ENCODE measurements at places on chromosomes 16 and 17.

GRCh38 chr16:15493466-15494180 is 59.2 kb downstream of the BMERB1 start:
- H3K36me3 ChIP-seq, result no peaks in the 10 kb centered on the region
- no peak overlapping the region for H3K4me3 ChIP-seq
- no peaks in the 10 kb centered on the region for H3K4me1 ChIP-seq
- H3K27ac ChIP-seq, result no peak overlapping the region
- no peaks in the 10 kb centered on the region for H3K27me3 ChIP-seq
- no peak for DNase-seq

DNA sequence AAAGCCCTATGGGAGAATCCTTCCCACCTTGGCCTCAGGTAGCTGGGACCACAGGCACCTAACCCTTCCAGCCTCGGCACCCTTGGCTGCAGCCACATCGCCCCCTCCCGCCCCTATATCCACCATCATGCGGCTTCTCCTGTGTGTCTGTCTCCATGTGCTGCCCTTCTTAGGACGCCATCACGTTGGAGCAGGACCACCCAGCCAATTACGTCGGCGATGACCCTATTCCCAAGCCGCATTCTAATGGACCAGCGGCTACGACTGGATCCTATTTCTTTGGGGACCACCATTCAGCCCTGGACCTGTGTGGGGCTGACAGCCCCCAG is 3.3 kb upstream of the CCDC57 start:
- peaks cover 26% of the 10 kb centered on the region for H3K4me1 ChIP-seq
- H3K36me3 ChIP-seq, result no peaks in the 10 kb centered on the region
- H3K27ac ChIP-seq, result no peak overlapping the region
- H3K27me3 ChIP-seq, result no peaks in the 10 kb centered on the region
- no peak for DNase-seq

- H3K36me3 ChIP-seq, result no peaks in the 10 kb centered on the region
- no peak overlapping the region for H3K4me3 ChIP-seq
- no peaks in the 10 kb centered on the region for H3K27me3 ChIP-seq
- peaks cover 13% of the 10 kb centered on the region for H3K4me1 ChIP-seq
- DNase-seq, result no peak
Observed at GRCh38 chr17:78448356-78448993, 70.0 kb downstream of the PGS1 start.

DNA sequence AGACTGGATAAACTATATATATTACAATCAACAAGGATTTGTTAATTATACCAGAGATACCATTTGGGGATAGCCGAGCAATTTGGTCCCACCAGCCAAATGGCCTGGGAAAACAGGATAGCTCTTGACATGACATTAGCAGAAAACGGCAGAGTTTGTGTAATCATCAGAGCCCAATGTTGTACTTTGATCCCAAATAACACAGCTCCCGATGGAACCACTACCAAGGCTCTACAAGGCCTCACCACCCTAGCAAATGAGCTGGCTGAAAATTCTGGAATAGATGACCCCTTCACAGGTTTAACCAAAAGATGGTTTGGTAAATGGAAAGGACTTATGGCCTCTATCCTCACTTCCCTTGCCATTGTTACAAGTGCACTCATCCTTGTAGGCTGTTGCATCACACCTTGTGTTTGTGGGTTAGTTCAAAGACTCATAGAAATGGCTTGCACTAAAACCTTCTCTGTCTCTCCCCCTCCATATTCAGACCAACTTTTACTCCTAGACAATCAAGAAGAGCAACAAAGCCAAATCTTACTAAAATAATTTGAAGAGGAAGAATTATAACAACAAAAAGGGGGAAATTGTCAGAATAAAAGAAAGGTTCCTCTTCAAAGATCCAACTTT is 9.5 kb downstream of the TXNL4B start:
- no peak overlapping the region for H3K4me3 ChIP-seq
- H3K27ac ChIP-seq, result no peak overlapping the region
- DNase-seq, result no peak
- peaks cover 16% of the 10 kb centered on the region for H3K36me3 ChIP-seq

DNA sequence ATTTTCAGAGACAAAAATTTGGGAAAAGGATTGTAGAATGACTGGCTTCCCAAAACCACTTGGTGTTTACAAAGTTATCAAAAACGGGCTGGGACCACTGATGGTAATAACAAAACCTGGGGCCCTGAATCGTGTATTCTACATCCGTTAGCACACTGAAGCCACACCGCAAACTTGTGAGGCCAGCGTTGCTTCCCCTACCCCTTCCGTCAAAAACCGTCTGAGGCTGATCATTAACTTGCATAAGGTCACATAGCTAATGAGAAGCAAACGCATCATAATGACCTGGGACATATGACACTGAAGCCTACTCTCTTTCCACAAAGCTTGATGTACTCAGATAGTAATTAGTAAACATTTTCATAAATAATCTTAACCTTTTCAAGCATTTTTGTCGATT is 704.3 kb downstream of the MAF start:
- H3K36me3 ChIP-seq, result no peaks in the 10 kb centered on the region
- H3K4me1 ChIP-seq, result no peaks in the 10 kb centered on the region
- no peak overlapping the region for H3K27ac ChIP-seq
- no peak overlapping the region for H3K4me3 ChIP-seq
- no peak for DNase-seq

DNA sequence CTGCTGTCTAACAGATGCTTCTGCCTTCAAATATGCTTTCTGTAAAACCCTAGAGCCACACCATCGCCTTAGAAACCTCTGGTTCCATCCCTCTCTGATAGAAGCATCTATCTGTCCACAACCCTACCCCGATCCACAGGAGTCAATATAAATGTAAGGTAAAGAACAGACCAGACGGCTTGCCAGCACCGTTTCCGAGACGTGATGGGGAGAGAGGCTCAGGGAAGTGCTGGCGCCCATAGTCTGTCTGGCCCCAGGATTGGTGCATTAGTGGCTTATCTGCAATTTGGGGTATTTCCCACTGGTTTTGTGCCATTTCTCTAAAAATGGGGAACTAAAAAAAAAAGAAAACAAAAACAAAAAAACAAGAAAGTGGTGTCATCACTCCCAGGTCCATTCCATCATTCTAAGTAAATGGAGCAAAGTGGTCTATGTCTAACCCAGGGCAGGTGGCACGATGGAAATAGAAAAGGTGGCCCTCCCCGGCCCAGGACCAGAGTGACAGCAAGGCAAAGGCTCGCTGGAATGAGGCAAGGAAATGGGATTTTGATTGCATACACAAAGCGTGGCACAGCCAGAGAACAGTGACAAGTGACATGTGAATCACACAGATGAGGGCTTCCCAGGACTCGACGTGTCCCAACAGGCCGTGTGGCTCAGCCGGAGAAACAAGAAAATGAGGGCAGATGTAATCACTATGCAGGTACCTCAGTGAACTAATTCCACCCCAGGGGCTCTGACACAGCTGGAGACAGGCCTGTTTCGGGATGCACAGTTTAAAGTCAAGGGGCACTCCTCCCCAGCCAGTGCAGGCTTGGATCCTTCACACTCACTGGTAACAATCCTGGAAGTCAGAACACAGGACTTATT is 125.6 kb downstream of the GAS7 start:
- DNase-seq, result no peak
- H3K4me1 ChIP-seq, result peaks cover 12% of the 10 kb centered on the region
- H3K36me3 ChIP-seq, result no peaks in the 10 kb centered on the region
- no peak overlapping the region for H3K4me3 ChIP-seq
- no peaks in the 10 kb centered on the region for H3K27me3 ChIP-seq

GRCh38 chr16:54402270-54402669 is 115.7 kb upstream of the IRX3 start:
- no peaks in the 10 kb centered on the region for H3K27me3 ChIP-seq
- H3K4me1 ChIP-seq, result no peaks in the 10 kb centered on the region
- DNase-seq, result no peak

GRCh38 chr17:41638941-41639340 is 14.6 kb upstream of the KRT17 start:
- no peak for DNase-seq
- no peaks in the 10 kb centered on the region for H3K36me3 ChIP-seq
- H3K27ac ChIP-seq, result no peak overlapping the region
- no peak overlapping the region for H3K4me3 ChIP-seq
- H3K4me1 ChIP-seq, result no peaks in the 10 kb centered on the region
- no peaks in the 10 kb centered on the region for H3K27me3 ChIP-seq

DNA sequence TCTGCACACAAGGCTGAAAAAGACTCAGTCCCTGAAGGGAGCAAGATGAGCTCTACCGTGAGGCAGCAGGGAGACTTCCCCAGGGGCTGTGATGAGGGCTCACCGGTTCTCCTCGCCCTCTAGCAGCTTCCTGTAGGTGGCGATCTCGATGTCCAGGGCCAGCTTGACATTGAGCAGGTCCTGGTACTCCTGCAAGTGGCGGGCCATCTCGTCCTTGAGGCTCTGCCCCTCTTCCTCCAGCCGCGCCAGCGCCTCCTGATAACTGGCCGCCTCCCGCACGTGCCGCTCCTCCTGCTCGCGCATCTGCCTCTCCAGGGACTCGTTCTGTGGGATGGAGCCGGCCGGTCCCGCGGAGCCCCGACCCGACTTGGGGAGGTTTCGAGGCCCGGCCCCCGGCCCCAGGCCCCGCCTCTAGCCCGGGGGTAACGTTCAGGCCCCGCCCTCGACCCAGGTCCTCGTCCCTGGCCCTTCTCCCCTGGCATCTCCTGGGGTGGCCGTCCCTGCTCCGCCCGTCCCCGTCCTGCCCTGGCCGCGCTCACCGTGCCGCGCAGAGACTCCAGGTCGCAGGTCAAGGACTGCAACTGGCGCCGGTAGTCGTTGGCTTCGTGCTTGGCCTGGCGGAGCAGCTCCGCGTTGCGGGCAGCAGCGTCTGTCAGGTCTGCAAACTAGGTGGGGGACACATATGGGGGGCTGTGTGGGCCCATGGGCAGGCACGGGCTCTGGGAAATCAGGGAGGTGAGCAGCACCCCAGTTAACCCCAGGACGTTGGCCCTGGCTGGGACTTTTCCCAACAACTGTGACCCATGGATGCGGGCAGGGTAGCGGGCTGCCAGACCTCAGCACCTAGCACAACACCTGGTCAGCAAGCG is 3.9 kb downstream of the GFAP start:
- no peak overlapping the region for H3K27ac ChIP-seq
- peaks cover 9% of the 10 kb centered on the region for H3K4me1 ChIP-seq
- no peaks in the 10 kb centered on the region for H3K36me3 ChIP-seq
- no peaks in the 10 kb centered on the region for H3K27me3 ChIP-seq

- H3K36me3 ChIP-seq, result no peaks in the 10 kb centered on the region
- no peaks in the 10 kb centered on the region for H3K27me3 ChIP-seq
- H3K27ac ChIP-seq, result no peak overlapping the region
- no peak for DNase-seq
- no peak overlapping the region for H3K4me3 ChIP-seq
Observed at GRCh38 chr17:72916991-72917390, 175.5 kb downstream of the SLC39A11 start.

GRCh38 chr17:40542558-40543411 is 22.5 kb downstream of the CCR7 start:
- no peaks in the 10 kb centered on the region for H3K36me3 ChIP-seq
- H3K27ac ChIP-seq, result peak overlapping the region; percentile 30
- H3K4me3 ChIP-seq, result no peak overlapping the region
- H3K27me3 ChIP-seq, result no peaks in the 10 kb centered on the region
- no peak for DNase-seq

GRCh38 chr17:34201225-34201624 is 53.9 kb upstream of the CCL2 start:
- H3K27ac ChIP-seq, result no peak overlapping the region
- no peaks in the 10 kb centered on the region for H3K27me3 ChIP-seq
- DNase-seq, result no peak

DNA sequence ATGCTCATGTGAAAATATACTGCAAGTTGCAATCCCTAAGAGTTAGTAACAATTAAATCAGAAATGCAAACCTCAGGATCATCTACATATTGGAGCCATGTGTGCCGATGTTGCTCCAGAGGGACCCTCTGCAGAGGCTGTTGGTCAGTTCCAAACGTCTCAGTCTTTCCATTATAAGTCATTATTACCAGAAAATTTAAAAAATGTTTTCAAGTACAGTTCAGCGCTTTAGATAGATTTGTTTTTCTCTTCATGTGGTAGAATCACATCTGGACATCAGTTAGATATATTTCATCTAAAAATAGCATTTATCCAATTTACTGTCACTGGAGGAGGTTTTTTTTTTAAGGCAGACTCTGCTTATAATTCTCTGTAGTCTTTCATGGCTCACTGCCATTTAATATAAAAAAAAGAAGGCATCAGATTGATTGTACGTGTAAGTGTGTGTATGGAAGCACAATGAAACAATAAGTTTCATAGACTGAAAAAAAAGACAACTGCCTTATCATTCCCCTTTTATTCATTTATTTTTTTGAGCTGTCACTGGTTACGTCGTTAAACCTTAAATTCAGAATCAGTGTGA is 46.1 kb upstream of the MARCHF10 start:
- no peaks in the 10 kb centered on the region for H3K36me3 ChIP-seq
- H3K4me1 ChIP-seq, result no peaks in the 10 kb centered on the region
- H3K27ac ChIP-seq, result no peak overlapping the region
- DNase-seq, result no peak
- H3K27me3 ChIP-seq, result no peaks in the 10 kb centered on the region

DNA sequence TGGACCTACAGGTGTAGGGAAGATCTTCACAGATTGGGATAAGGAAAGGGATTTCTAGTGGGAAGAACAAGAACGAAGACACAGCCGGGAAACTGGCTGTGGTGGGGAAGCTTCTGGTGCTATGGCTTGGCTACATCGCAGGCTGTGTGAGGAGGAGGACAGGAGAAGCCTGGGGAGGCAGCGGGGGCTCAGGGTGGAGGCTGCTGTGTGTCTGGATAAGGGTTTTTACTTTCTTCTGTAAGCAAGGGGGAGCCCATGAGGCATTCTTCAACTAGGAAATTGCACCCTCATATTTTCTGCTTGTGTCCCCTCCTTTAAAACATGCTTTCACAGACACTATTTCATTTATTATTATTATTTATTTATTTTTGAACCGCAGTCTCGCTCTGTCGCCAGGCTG is 2.9 kb upstream of the RHBDF2 start:
- no peak overlapping the region for H3K4me3 ChIP-seq
- H3K4me1 ChIP-seq, result peaks cover 22% of the 10 kb centered on the region
- no peaks in the 10 kb centered on the region for H3K27me3 ChIP-seq
- H3K36me3 ChIP-seq, result no peaks in the 10 kb centered on the region
- no peak for DNase-seq

- no peaks in the 10 kb centered on the region for H3K27me3 ChIP-seq
- H3K27ac ChIP-seq, result peak within 1 kb of the TSS; percentile 74
- no peaks in the 10 kb centered on the region for H3K36me3 ChIP-seq
- H3K4me3 ChIP-seq, result peak within 1 kb of the TSS; percentile 79
- H3K4me1 ChIP-seq, result peaks cover 27% of the 10 kb centered on the region
Observed at GRCh38 chr17:56833809-56834379, at the start of the genes C17orf67 and DGKE. Gene C17orf67 (minus strand): TSS chr17:56833920. CDS start chr17:56815810, 18,110 bp downstream. Gene DGKE (plus strand): TSS chr17:56834151. CDS start chr17:56834796, 645 bp downstream.
